Lung microvascular endothelial cell (primary cell): ENCODE measurements at places on chromosomes 4 and X. TPM values are rescaled to one million over a fixed set of nuclear protein-coding genes. Genes with fewer than 3 reads are reported as not detected.

GRCh38 chr4:182925298-182925757, 8.1 kb upstream of the DCTD start:
- DNase-seq, result peak; percentile 93

DNA sequence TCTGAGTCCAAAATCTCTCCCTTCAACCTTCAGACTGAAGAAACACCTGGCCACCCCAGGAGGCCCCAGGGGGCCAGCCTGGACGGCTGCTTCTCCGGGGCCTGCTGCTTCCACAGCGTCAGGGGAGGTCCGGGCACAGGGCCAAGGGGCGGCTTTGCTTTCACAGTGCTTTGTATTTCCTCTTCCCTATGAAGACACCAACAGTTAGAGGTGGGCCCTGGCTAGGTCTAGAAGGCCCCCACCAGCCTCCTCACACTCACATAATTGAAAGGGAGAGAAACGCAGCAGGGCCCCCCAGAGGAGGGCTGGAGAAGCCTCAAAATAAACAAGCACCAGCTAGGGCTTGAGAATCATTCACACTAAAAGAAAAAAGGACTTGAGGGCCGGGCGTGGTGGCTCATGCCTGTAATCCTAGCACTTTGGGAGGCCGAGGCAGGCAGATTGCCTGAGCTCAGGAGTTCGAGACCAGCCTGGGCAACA, 17.8 kb downstream of the SCD5 start:
- peak; percentile 89 for DNase-seq

- peak; percentile 62 for DNase-seq
These were observed 48.8 kb downstream of the CLDN34 start for GRCh38 chrX:10015723-10016518.

DNA sequence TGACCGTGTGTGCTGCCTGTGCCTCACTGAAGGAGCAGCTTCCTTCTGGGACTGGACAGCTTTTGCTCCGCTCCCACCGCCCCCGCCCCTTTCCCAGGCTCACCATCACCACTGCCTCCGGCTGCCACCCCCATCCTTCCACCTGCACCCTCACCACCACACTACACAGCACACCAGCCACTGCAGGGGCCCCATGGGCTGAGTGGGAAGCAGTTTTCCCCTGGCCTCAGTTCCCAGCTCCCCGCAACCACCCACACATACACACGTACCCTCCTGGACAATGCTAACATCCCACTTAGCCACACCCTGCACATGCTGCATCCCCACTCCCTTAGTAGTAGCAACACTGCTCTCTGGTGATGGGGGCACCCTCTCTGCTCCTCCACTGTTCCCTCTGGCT, 29.6 kb upstream of the COX18 start:
- no peak for DNase-seq

GRCh38 chrX:9291629-9292028, 173.2 kb upstream of the TBL1X start:
- no peak for DNase-seq

DNA sequence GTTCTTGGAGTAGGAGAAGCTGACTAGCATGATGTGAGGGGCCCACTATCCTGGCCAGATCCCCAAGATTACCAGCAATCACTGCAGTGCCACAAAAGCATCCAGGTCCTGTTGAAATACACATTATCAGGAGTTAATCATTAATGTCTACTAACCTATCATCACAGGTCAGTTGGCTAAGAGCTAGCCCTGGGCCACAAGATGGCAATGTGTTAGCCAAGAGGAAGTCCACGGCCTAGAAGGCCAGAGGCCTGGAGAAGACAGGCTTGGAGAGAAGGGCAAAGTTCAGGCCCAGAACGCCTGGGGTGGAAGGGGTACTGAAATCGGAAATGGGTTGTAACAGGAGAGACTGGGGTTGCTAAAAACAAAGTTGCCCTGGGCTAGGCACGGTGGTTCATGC, 19.9 kb upstream of the KIAA1210 start:
- DNase-seq, result no peak

GRCh38 chr4:100286636-100287035, 96.4 kb upstream of the DDIT4L start:
- no peak for DNase-seq

DNA sequence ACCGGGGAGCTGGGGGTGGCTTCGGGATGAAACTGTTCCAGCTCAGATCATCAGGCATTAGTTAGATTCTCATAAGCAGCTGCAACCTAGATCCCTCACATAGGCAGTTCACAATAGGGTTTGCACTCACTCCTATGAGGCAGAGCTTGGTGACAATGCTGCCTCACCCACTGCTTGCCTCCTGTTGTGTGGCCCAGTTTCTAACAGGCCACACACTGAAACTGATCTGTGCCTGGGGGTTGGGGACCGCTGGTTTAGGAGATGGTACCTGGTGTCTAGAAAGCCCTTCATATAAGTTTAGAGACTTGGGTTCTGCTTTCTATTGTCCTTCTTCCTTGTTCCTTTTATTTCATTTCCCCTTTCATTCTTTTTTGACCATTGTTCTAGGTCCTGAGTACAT, 234.2 kb downstream of the FRAS1 start:
- DNase-seq, result no peak

DNA sequence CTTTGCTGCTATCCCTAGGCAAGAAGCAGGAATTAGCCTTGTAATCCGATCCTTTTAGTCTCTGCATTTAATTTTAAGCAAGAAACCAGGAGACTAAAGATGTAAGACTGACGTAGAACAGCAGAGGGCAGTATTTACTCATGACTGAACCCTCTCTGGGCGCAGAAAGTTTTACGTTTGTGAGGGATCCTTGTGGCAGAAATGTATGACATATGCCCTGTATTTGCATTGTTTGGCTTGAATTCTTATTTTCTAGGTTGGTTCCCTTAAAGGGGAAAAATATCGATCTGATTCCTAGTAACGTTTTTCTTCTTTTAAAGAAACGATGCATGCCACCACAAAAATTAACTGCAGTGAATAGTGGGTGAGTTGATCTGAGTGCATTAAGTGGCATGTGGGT, 1.3 kb upstream of the FAT4 start:
- DNase-seq, result peak; percentile 87

- peak; percentile 29 for DNase-seq
These were observed 466.3 kb upstream of the ACTRT1 start for GRCh38 chrX:128518508-128518907.

The GPR50 gene
- not detected in 2 replicates for total RNA-seq

The CCDC158 gene
- not detected in 2 replicates for total RNA-seq

The LDOC1 gene
- total RNA-seq, result 5.0 and 7.1 TPM in 2 replicates

The PCDH11X gene
- not detected in 2 replicates for total RNA-seq
